Body of pancreas (tissue), 4 donors: ENCODE measurements at places on chromosomes 5 and 9.

DNA sequence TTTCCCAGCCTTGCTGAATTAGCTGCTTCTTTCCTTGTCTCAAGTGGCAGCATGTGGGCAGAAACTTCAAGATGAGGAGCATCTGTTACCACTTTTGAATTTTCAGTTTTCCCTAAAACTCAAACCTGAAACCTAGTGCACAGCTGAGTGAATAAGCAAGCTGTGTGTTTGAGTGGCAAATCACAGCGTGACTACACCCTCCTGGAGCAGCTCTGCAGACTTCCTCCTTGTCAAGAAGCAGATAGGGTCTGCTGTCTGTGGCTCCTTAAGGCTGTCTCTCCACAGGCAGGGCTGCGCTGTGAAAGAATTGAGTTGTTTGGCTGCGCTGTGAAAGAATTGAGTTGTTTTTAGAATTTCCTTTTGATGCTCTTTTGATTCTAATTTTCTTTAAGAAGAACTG, 179.7 kb upstream of the HAPLN1 start:
- DNase-seq: no peak

DNA sequence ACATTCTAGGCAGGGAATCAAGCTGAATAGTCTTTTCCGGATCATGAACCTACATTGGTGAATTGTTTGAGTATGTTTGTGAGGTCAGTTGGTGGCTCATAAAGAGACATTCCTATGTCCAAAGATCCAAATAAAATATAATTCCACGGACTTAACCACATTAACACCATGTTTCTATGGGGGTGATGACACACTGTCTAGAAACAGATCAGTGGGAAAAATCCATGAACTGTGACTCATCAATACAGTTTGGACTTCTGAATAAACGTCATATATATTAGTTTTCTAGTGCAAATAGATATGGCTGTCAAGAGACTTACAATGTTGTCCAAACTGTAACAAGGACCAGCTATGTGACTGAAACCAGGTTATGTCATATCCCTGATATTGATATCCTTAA, 509.9 kb upstream of the TYRP1 start:
- DNase-seq: no peak

DNA sequence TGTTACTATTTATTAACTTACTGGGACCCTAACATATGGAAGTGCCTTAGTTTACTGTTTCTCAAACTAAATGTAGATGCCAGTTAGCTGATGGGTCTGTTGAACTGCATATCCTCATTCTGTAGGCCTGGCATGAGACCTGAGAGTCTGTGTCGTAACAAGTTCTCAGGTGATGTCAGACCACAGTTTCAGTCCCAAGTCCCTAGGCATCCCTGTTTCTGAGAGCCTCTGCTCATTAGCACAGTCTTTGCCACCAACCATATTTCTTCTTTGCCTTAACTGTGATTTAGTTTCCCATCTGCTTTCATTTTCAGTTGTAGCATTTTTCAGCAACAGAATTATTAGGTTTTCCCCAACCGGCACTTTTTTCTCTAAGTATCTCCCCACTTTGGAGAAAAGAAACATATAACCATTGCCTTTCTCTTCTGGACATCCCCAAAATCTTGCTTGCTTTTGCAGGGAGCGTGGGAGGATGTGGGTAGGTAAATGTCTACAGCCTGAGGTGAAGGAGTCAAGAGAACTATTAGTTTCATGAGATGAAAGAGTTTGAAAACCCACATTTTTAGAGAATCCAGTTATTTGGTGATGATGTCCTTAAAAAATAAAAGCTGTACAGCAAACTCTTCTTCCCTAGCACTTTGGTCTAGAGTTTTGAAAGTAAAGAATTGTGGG, 74.6 kb downstream of the NUDT12 start:
- DNase-seq: no peak

- DNase-seq: no peak
Observed at GRCh38 chr9:91835216-91835615, 114.8 kb downstream of the ROR2 start.

DNA sequence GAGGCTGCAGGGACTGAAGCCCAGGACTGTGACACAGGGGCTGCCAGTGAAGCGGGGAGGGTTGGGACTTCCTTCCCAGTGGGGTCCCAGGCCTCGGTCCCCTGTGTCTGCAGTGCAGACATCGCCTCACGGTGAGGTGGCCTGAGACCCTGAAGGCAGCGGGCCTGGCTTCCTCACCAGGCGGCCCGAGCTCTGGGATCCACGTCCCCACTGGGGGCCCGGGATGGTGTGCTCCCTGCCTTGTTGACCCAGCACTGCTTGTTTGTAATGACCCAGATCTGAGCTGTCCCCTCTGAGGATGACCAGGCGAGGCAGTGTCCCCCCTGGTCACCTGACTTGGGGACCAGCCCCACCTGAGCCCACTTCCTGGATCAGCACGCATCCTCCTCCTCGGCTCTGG, 53.1 kb downstream of the COL5A1 start:
- no peak for DNase-seq

DNA sequence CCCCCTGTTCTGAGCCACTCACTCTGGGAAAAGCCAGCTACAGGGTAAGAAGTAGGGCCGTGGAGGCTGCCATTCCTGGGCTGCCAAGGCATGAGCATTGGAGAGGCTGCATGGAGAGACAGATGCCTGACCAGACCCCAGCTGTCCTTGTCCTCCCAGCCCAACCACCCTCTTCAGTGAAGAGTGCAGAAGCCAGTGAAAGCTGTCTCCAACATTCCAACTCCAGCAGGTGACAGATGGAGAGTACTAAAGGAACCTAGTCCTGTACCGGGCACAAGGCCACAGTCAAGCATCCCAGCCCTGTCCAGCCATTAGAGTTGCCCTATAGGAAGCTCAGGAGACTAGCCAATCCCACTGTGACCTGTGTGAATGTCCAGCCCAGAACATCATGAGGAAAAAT, 165.1 kb downstream of the DIRAS2 start:
- DNase-seq: no peak

GRCh38 chr5:136560126-136560525, 194.8 kb upstream of the TRPC7 start:
- no peak for DNase-seq

GRCh38 chr5:141763541-141763940, 81.5 kb upstream of the ARAP3 start:
- no peak for DNase-seq

- no peak for DNase-seq
Observed at GRCh38 chr5:125499636-125500332, 753.3 kb upstream of the ZNF608 start.

DNA sequence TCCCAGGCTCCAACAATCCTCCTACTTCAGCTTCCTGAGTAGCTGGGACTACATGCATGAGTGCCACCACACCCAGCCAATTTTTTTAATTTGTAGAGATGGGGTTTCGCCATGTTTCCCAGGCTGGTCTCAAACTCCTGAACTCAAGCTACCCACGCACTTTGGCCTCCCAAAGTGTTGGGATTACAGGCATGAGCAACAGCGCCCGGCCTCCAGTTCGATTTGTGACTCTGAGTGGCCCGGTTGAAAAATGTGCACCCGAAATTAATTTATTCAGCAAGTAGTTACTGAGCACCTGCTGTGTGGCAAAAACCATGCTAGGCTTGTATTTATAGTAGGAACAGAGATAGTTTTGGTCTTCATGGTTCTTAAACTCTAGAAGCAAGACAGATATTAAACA, 58.3 kb downstream of the MVB12B start:
- no peak for DNase-seq

DNA sequence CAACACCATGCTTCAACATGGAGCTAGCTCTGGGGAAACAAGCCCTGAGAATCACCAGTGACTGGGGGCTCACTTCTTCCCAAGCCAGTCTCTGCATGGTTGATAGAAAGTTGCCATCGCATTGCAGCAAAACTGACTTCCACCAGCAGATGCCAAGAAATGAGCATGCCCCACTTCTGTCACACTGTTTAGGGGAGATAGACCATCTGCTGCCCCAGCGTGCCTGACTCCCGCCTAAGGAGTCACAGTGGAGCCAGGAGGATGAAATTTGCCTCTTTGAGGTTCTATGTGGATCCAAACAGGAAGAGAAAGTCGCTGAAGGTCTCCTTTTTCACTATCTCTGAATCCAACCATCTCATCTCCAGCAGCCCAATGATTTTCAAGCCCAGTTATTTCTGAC, 116.7 kb upstream of the SLIT3 start:
- no peak for DNase-seq

DNA sequence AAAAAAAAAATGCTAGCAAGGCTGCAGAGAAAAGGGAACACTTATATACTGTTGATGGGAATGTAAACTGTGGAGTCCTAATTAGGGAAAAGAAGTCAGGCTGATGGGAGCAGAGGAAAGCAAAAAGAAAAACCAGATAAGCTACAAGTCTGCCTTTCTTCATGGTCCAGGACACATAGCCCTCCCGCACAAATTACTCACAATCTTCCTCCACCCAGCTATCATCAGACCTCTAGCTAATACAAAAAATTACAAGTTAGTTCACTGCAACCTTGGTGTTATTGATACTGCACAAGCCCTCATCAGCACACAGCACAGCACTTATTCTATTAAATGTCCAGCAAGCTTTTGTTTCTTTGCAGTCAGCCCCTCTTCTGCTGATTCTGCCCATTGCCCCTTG, 186.0 kb upstream of the ADRA1B start:
- no peak for DNase-seq

- DNase-seq: no peak
Observed at GRCh38 chr5:61346511-61346910, 14.5 kb downstream of the ZSWIM6 start.

DNA sequence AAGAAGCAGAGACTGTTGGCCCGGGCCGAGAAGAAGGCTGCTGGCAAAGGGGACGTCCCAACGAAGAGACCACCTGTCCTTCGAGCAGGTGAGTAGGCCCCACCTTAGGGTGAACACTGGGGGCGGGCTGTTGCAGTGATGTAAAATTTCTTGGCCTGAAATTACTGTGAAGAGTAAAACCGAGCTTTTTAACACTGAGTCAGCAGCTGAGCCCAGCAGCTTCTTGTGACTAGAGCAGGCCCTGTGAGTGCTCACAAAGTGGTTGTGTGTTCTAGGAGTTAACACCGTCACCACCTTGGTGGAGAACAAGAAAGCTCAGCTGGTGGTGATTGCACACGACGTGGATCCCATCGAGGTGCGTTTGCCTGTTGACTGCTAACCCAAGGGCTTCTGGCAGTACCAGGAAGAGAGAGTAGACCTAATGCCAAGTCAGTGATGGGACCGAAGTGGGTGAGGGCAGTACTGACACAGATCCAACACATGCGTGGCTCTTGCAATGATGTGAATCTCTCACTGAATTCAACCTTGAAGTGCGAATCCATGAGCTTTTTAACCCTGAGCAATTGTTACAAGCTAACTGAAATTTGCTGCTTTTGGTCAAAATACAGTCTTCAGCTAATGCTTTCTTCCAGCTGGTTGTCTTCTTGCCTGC, 2.1 kb downstream of the RPL7A start:
- DNase-seq: no peak

GRCh38 chr5:124252747-124253146, 493.7 kb downstream of the ZNF608 start:
- no peak for DNase-seq

DNA sequence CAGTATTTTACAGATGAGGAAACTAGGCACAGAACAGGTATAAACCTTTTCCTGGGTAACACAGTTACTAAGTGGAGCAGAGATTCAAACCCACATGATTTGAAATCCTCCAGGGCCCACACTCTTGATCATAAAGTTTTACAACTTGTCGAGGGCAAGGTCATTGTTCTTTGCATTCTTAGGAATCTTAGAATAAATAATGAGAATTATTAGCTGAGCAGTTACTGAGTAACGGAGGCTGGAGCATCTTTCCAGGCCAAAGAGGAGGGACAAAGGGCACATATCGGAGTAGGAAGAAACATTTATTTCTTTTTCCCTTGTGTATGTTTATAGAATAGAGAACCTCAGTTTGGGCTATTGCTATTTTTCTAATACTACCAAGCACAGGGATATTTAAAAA, 27.1 kb upstream of the F2R start:
- no peak for DNase-seq

DNA sequence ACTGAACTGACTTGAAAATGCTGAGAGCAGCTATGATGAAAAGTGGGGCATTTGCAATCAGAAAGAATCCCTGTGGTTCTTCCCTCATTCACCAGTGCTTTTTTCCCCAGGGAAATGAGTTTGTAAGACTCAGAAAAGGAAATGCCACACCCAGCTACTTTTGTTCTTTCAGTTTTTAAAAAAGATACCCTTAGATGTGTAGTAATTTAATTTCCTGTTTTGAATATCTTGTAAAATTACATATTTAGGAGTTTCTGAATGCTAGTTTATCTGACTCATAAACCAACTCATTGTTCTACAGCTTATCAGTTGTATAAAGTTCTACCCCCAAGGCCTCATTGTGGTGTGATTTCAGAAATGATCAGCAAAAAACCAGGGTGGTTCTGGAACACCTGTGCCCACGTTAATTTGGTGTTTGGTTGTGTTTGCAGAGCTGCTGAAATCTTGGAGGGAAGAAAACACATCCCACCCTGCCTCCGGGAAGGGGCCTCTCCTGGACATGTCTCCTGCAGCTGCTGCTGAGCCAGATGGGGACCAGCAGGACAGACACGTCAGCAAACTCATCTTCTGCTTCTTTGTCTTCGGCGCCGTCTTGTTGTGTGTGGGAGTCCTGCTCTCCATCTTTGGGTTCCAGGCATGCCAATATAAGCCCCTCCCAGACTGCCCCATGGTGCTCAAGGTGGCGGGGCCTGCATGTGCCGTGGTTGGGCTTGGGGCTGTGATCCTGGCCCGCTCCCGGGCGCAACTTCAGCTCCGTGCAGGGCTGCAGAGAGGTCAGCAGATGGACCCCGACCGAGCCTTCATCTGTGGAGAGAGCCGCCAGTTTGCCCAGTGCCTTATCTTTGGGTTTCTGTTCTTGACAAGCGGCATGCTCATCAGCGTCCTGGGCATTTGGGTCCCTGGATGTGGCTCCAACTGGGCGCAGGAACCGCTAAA, 2.8 kb downstream of the TMEM171 start:
- DNase-seq: no peak

DNA sequence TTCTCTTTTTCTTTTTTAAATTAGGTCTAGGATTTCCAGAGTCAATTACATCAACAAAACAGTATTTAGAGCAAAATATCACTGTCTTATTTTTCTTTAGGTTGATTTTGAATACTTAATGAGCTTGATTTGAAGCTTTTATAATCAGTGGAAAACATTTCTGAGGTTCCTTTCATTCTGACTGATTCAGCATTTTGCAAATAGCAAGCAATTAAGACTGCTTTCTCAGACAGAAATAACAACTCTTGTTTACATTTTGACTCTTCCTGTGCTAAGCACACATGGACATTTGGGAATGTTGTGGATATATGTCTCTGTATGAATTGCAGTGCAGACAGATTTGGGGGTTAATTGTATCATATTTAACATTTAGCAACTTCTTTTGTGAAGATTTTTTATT, 22.2 kb upstream of the MCCC2 start:
- no peak for DNase-seq

DNA sequence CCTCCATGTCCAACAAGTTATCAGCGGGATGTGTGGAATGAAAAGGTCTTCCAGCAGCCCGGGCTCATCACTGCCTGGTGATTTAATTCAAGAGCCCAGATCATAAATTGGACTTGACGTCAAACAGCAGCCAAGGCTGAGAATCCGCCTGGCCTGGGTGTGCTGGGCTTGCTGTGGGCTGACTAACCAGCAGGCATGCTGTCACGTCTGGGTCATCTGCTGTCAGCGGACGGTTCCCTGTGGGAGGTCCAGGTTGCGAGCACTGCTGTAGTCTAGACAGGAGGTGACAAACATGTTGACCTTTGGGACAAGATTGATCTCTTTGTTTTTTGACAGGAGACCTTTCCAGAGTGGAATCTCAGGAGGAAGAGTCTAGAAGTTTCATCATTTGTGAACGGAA, 289.7 kb downstream of the OSTF1 start:
- DNase-seq: peak; percentile 44

- no peak for DNase-seq
Observed at GRCh38 chr9:135275163-135275562, 187.7 kb downstream of the OLFM1 start.

- no peak for DNase-seq
Observed at GRCh38 chr5:133859073-133859472, 109.4 kb downstream of the C5orf15 start.
